ENCODE measurements at places on chromosomes 2 and 18.

GRCh38 chr2:11941201-11942177 is 195.1 kb downstream of the LPIN1 start:
- DNase-seq: no peak

GRCh38 chr2:29017716-29018435 is 36.8 kb downstream of the TOGARAM2 start:
- DNase-seq: no peak

- no peak for DNase-seq
Observed at GRCh38 chr2:27920148-27920885, 29.8 kb downstream of the BABAM2 start.

GRCh38 chr2:85826990-85827878 is 61.6 kb downstream of the ST3GAL5 start:
- DNase-seq: peak; percentile 79

DNA sequence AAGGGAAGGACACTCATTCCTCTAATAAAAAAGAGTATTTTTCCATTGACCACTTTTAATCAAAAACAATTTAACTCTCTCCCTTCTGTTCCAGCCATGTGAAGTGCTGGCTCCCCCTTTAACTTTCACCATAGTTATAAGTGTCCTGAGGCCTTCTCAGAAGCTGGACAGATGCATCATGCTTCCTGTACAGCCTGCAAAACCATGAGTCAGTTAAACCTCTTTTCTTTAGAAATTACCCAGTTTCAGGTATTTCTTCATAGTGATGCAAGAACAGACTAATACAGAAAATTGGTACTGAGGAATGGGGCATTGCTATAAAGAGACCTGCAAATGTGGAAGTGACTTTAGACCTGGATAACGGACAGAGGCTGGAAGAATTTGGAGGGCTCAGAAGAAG is 643.6 kb upstream of the DDX18 start:
- no peak for DNase-seq

GRCh38 chr18:54984908-54985307 is 25.6 kb upstream of the CCDC68 start:
- DNase-seq: no peak

DNA sequence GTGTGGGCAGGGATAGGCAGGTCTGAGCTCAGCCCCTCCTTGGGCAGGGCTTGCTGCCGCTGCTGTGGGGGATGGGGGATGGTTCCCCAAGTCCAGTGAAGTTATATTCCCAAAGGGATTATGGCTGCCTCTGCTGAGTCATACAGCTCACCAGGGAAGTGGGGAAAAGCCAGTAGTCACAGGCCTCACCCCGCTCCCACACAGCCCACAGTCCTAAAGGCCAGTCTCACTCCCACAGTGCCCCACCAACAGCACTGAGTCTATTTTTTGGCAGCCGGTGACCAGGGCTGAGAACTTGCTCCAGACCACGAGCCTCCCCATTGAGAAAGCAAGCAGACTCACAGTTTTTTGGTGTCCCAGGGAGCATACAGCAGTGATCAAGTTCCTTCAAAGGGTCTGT is 173.3 kb downstream of the OSR1 start:
- no peak for DNase-seq

DNA sequence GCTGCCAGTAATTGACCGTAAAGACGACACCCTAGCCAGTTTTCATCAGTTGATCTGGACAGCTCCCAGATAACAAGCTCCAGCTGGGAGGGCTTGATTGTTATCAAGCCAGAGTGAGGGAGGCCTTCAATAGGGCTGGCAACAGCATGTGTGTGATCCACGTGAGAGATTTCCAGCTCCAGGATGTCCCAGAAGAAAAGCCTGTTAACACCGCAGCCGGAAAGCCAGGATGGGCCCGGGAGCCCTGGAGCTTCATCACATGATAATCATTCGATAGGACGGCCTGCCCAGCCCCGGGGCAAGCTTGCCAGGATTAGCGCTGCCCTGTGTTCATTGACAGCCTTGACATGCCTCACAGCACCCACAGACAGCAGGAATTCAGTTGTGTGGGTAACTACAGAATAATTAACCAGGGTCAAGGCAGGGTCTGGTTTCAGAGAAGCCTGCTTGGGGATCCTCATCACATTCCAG is 182.5 kb downstream of the C1D start:
- DNase-seq: no peak

DNA sequence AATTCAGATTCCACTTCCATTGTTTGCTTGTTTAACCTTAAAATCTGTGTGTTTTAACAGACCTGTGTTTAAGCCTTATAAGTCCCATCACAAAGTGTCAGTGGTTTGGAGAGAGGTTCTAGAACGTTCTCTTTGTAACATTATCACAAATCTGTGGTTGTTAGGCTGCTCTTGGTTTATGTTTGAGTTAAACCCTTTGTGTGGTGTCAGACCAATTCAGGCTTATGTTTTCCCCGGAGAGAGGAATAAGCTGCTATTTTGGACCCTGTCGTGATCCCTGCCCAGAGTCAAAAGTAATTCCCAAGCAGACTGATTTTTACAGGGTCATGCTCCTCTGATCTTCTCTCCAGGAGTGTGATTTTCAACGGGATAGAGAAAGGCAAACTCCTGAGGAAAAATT is 43.8 kb upstream of the LTBP1 start:
- no peak for DNase-seq

GRCh38 chr2:105936954-105937353 is 192.2 kb downstream of the NCK2 start:
- no peak for DNase-seq

DNA sequence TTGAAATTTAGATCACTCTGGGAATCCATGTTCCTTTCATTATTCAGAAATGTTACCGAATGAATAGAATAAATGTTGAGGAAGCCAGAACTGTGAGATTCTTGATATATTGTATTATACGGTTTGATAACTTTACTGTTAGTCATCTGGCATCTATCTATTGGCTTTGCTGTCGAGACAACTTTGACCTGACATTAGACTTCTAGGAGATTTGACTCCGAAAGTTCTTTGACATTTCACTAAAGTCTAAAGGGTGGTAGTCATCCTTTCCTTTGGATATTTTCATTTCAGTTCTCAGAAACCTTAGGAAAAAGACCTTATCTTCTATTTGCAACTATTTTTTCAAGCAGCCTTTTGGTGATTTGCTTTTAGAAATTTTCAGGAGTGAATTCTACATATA is 1.9 kb downstream of the BMPR2 start:
- no peak for DNase-seq

DNA sequence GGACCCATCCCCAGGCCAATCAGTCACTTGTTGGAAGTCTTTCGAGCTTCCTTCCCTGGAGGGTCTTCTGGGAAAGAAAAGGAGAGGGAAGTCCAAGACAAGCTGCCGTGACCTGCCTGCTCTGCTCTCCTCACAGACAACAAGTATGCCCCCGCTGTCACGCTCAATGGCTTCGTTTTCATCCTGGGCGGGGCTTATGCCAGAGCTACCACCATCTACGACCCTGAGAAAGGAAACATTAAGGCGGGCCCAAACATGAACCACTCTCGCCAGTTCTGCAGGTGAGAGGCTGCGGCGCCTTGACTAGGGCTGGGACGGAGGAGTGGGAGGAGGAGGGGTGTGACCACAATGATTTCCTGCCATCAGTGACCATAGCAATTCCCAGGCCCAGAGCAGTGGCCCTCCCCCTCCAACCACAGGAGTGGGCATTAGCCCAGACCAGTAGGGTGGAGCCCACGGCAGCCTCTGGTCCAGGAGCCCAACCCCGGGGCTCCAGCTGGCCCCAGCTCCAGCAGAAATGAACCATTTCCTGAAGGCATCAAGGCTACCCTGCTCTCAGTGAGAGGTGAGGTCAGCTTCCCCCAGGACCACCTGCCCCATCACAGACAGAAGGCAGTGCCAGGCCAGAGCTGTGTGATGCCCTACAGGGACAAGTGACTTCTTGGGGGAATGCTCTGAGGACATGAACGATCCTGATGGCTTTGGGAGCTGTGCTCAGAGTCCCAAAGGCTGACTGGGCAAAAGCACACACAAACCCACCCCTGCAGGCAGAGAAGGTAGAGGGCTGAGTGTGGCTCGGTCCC is 223.1 kb downstream of the ATAD2B start:
- no peak for DNase-seq

GRCh38 chr2:171651667-171652415 is 35.4 kb upstream of the DYNC1I2 start:
- no peak for DNase-seq

DNA sequence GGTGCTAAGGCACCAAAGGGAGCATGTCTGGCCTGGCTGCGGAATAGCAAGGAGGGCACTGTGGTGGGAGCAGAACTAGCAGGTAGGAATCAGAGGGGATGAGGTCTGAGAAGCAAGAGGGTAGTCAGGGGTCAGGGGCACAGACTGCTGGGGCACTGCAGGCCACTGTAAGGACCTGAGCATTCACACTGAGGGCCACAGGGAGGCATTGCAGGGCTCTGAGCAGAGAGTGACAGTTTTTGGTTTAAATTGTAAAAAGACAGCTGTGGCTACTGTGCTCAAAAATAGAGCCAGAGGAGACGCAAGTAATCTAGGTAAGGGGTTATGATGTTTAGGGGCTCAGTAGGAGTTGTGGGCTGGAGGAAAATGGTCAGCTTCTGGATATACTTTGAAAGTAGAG is 41.5 kb downstream of the ARHGAP25 start:
- no peak for DNase-seq

DNA sequence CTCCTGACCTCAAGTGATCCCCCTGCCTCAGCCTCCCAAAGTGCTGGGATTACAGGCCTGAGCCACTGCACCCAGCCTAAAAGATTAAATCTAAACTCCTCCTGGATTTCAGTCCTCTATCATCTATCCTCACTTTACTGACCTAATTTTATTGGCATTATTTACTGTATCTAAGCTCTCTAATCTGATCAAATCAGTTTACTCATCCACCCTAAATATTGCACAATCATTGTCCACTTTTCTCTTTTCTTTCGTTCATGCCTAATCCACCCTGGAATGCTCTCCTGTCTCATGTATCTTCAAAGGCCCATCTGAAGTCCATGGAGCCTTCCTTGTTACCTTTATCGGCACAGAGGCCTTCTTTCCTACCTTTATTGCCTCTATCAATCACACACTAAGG is 31.6 kb upstream of the GPR155 start:
- no peak for DNase-seq

DNA sequence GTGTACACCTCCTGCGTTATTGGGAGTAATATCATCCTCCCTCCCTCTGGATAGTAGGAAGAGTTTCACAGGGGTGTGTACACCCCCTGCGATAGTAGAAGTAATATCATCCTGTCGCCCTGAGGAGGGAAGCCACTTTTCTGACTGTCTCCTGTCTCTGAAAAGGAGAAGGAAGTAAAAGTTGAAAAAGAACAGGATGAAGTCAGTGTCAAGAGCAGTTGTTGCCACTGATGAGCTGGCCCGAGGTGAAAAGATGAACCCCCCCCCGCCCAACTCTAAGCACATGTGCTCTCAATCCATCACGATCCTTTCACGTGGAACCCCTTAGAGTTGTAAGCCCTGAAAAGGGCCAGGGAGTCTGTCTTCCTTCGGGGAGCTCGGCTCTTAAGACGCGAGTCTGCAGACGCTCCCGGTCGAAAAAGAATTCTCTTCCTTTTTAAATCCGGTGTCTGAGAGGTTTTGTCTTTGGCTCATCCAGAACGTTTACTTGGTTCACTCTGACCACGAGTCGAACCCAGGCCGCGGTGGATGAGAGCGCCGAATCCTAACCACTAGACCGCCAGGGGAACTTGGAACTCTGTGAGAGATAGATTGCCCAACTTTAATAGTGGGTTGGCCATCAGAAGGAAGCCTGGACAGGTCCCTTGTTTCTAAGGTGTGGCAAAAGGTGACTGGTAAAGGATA is 22.4 kb upstream of the NAGK start:
- no peak for DNase-seq

DNA sequence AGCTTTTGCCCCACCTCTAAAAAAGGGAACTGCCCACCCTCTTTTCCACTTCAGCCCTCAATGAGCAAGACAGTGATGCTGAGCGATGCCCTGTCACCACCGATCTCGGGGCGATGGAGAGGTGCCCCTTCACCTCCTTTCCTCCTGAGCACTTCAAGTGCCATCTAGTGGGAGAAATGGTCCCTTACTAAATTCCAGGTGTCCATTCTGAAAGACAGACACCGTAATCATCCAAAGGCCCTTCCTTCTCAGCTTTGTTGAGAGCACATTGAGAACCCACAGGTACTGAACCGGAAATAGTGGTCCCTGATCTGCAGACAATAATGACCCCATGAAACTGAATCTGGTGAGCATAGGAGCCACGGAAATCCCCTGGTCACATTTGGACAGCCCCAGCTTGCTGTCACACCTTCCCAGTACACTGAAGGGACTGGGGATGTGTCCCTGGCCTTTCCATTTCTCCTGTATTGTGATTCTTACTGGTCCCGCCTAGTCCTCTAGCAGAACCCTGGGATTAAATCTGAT is 38.5 kb downstream of the KCTD18 start:
- DNase-seq: no peak

DNA sequence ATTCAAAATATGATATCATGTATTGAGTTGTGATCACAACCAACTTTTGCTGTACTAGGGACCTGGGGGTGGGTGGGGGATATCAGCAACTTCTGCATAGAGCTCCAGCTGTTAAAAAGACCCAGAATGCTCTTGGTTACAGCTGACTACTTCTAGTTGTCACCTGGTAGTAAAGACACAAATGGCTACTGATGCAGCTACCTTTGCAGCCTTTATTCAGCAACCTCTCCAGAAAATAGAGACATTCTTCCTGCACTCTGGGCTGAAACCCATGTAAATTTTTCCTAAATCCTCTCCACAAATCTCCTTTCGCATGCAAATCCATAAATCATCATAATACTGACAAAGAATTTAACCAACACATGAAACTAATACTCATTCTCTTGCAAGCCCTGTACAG is 238.3 kb downstream of the TCF4 start:
- no peak for DNase-seq

DNA sequence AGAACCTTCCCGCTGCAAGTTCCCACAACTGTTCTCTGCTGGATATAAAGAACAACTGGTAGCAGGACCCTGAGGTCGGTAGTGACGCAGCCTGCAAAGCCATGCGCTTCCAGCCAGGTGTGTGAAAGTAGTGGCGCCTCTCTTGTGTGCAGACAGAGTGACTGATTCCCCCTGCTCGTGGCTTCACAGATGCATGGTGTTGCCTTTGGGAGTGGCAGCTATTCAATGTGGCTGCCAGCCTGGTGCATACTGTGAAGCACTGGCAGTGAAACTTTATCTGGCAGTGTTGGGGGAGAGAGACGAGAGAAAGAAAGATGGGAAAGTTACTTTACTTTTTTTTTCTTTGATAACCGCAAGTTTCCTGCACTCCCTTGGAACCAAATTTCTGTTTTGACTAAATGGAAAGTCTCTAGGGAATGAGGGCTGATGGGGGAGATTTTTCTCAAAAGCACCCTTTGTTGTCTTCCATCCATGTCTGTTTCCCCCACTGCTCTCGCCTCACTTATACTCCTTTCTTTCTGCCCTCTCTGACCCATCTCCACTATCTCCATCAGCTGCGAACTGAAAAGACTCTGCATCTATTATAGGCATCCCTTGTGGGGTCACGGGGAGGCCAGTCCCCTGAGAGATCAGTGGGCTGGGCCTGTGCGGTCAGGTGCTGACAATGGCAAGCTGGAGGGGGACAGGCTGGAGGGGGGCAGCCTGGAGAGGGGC is 90.0 kb upstream of the TNP1 start:
- DNase-seq: no peak

Measured in left hindlimb (tissue), 1 donor.